ENCODE measurements at places on chromosomes 2 and 18.

DNA sequence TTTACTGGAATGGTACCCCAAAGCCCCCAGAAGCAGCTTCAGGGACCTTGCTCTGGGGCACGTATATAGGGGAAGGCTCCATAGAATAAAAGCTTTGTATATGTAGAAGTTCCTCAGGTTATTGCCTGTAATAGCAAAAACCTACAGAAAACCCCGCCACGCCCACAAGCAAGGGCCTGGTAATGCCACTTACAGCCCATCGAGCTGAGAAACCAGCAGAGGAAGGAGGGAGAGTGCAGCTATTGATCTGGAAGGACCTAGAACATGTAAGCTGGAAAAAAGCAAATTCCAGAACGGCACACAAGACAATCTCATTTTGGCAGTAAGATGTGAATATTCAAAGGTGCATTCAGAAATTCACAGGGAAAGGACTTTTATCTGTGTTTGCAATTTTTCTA lies 15.8 kb downstream of the HS1BP3 start:
- no peak for DNase-seq

- DNase-seq: no peak
Observed at GRCh38 chr18:13989199-13989598, 73.9 kb upstream of the MC2R start.

- no peak for DNase-seq
Observed at GRCh38 chr18:13393338-13393737, 174.8 kb downstream of the LDLRAD4 start.

- no peak for DNase-seq
Observed at GRCh38 chr2:119512946-119513345, 11.3 kb downstream of the SCTR start.

Measured in stimulated activated CD8-positive, alpha-beta memory T cell treated with anti-CD3 and anti-CD28 coated beads, Interleukin-15, amount 100 ng/mL, for 1 hour (primary cell).